Dermis microvascular lymphatic vessel endothelial cell (primary cell): ENCODE measurements at places on chromosomes 5 and 9. TPM values are rescaled to one million over a fixed set of nuclear protein-coding genes. Genes with fewer than 3 reads are reported as not detected.

The WDR31 gene
- 0.13 and 0.38 TPM in 2 replicates for total RNA-seq

The MIER3 gene
- total RNA-seq = 10.8 and 13.7 TPM in 2 replicates

The IL9 gene
- total RNA-seq = not detected in 2 replicates

The CENPP gene
- 1.6 and 2.7 TPM in 2 replicates for total RNA-seq

The ENG gene
- 30.0 and 91.3 TPM in 2 replicates for total RNA-seq

The DAB2 gene
- total RNA-seq = 77.5 and 222 TPM in 2 replicates

The SPATA6L gene
- total RNA-seq = 3.3 and 3.8 TPM in 2 replicates

The SUSD3 gene
- total RNA-seq = not detected in 2 replicates

The TNIP1 gene
- 69.1 and 93.1 TPM in 2 replicates for total RNA-seq

The SLC36A3 gene
- not detected in 2 replicates for total RNA-seq

The CAVIN4 gene
- total RNA-seq = 1.2 and 2.3 TPM in 2 replicates

The CER1 gene
- total RNA-seq = not detected in 2 replicates

The LRSAM1 gene
- 8.6 and 10.5 TPM in 2 replicates for total RNA-seq

The CNTNAP3B gene
- 34.4 and 143 TPM in 2 replicates for total RNA-seq

The PSIP1 gene
- total RNA-seq = 21.9 and 29.9 TPM in 2 replicates

The RNF130 gene
- 22.3 and 42.0 TPM in 2 replicates for total RNA-seq

The F2RL2 gene
- 0.13 and 0.25 TPM in 2 replicates for total RNA-seq

The FAM120AOS gene
- 24.8 and 24.9 TPM in 2 replicates for total RNA-seq

The CATSPER3 gene
- under 0.01 and 0.13 TPM in 2 replicates for total RNA-seq

The DIRAS2 gene
- total RNA-seq = 0.39 and 2.7 TPM in 2 replicates

The POLE3 gene
- total RNA-seq = 39.7 and 41.3 TPM in 2 replicates

The HSPB3 gene
- not detected in 2 replicates for total RNA-seq

The PDE6A gene
- total RNA-seq = under 0.01 and 0.13 TPM in 2 replicates

The CREBRF gene
- total RNA-seq = 16.3 and 21.5 TPM in 2 replicates

The RXRA gene
- 14.0 and 22.4 TPM in 2 replicates for total RNA-seq

The PGM5 gene
- total RNA-seq = 48.9 and 219 TPM in 2 replicates

The SPTLC1 gene
- 85.1 and 94.8 TPM in 2 replicates for total RNA-seq

The BAAT gene
- under 0.01 TPM in 1 of 2 replicates, not detected in the other for total RNA-seq

The PCDHB6 gene
- total RNA-seq = under 0.01 and 0.13 TPM in 2 replicates

The MYOZ3 gene
- total RNA-seq = 0.13 and 0.25 TPM in 2 replicates

The ROR2 gene
- not detected in 2 replicates for total RNA-seq

The GMCL2 gene
- total RNA-seq = not detected in 2 replicates

The SAPCD2 gene
- total RNA-seq = 5.1 and 10.3 TPM in 2 replicates

The ADGRV1 gene
- 0.13 and 0.25 TPM in 2 replicates for total RNA-seq

The SPAG8 gene
- total RNA-seq = not detected in 2 replicates

The NUTM2F gene
- total RNA-seq = not detected in 2 replicates

The PCDHA4 gene
- total RNA-seq = under 0.01 and 0.25 TPM in 2 replicates

The ACTBL2 gene
- total RNA-seq = not detected in 2 replicates

The IER5L gene
- total RNA-seq = 11.2 and 22.8 TPM in 2 replicates

The DOK3 gene
- total RNA-seq = 2.8 and 4.4 TPM in 2 replicates

The MZB1 gene
- total RNA-seq = 0.13 TPM in 1 of 2 replicates, not detected in the other

The FNBP1 gene
- 35.0 and 37.4 TPM in 2 replicates for total RNA-seq

The TOR1A gene
- total RNA-seq = 22.9 and 27.4 TPM in 2 replicates

The DNAI1 gene
- not detected in 2 replicates for total RNA-seq

The GBA2 gene
- 66.6 and 78.1 TPM in 2 replicates for total RNA-seq

The TLE1 gene
- 50.8 and 82.4 TPM in 2 replicates for total RNA-seq

The GABRP gene
- total RNA-seq = 1.1 and 1.2 TPM in 2 replicates

The CCDC180 gene
- 0.51 and 1.1 TPM in 2 replicates for total RNA-seq

The TSSK1B gene
- not detected in 2 replicates for total RNA-seq

The TLR4 gene
- 165 and 172 TPM in 2 replicates for total RNA-seq

The MARCOL gene
- not detected in 2 replicates for total RNA-seq

The ADAMTS19 gene
- not detected in 2 replicates for total RNA-seq

The GAS1 gene
- 0.77 and 1.4 TPM in 2 replicates for total RNA-seq

The IRX2 gene
- total RNA-seq = under 0.01 and 1.5 TPM in 2 replicates
